ENCODE measurements at places on chromosomes 3 and 15.

DNA sequence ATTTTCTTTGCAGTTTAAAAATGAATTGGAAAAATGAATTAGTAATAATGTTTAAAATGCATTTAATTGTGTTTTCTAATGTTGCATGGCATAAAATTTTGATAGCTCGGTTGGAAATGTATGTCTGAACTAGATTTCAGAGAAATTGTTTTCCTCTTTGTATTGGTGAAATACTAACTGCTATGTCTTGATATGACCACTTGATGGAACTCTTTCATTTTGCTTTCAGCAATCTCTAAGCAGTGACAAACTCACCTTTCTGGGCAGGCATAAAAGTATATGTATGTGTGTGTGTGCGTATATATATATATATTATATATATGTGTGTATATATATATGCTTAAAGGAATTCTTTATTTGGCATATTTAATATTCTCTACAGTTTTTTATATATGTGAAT, 239.3 kb upstream of the ZNF717 start:
- DNase-seq = no peak

DNA sequence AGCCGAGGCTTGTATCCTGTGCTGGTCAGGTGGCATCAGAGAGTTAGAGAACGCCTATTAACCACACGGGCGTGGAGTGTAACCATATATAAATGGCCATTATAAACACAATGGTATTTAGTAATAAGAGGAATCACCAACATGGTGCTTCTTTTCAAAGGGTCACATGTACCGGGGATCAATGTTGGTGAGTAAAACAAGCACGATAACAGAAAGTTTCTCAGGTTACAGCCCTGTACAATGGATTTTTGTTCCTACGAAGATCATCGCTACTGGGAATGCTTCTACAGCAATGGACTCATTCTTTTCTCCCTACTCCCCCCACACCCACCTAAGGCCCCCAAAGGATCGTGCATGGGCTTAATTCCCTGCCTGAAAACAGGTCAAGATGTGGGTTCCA, 42.5 kb downstream of the MEIS2 start:
- DNase-seq = no peak

DNA sequence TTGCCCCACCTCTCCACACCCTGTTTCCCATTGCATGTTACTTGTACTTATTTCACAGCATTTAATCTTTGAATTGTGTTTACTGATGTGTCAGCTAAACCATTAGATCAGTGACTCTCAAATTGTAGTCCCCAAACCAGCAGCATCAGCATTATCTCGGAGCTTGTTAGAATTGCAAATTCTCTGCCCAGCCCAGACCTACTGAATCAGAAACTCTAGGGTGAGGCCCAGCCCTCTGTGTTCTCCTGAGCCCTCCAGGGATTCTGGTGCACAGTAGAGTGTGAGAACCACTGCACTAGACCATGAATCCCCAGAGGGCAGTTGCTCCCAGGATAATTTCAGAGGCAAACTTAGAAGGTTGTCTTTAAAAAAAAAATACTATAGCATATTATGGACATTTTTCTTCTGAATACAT, 13.0 kb downstream of the PLD1 start:
- no peak for DNase-seq

DNA sequence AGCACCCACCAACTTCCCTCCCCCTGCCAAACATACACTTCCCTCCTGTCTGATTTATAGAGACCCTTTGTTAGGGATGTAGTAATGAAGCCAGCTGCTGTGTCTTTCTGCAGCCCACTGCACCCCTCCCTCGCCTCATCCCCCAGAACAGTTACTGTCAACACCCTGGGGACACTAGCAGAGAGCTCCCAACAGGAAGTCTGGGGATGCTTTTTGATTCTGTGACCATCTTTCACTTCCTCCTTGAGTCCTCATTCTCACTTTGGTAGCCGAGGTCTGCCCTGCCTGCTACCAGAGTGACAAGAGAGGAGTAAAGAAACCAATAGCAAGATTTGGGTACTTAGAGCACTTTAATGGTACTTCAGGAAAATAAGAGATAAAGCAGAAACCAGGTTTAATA, 201.6 kb downstream of the SATB1 start:
- no peak for DNase-seq

DNA sequence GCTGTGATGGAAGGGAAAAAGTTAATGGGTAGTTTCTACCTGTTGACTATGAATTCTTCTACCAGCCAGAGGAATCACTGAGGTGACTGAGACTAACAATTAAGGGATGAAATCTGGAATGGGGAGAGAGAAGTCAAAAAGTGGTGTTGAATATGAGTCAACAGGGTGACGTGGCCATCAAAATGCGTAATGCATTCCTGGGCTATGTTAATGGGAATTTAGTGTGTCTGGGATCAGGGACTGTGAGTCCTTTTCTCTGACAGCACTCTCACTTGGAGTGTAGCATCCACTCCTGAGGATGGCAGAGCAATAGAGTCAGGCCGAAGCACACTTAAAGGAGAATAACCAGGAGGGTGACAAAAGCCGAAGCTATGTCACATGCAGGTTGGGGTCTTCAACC, 60.4 kb downstream of the MESD start:
- DNase-seq = no peak

GRCh38 chr3:65836047-65836446, 202.7 kb downstream of the MAGI1 start:
- DNase-seq = no peak
